Activated CD4-positive, alpha-beta memory T cell treated with anti-CD3 and anti-CD28 coated beads for 36 hours (primary cell): ENCODE measurements at places on chromosomes 4 and X.
A peak's percentile ranks its signal among the peaks of the same experiment; 100 is the strongest.

GRCh38 chr4:140126261-140126660, 27.7 kb downstream of the MAML3 start:
- no peak for DNase-seq
- peaks cover 6% of the 10 kb centered on the region for H3K4me1 ChIP-seq
- H3K27ac ChIP-seq: no peak overlapping the region
- H3K36me3 ChIP-seq: no peaks in the 10 kb centered on the region

DNA sequence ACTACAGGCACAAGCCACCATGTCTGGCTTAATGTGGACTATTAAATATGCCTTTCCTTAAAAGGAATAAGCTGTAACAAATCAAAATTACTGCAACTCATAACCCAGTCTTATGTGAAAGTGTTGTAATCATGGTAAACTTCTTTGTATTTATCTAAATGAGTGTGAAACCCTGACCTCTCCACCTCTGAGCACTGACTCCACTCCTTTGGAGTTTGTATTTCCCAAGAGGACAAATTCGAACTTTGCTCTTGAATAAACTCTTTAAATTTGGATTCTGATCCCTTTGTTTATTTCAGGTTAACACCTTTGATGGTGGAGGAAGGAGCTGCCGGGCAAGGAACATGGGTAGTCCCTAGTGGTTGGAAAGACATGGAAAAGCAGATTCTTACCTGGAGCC, 48.3 kb upstream of the FAM9A start:
- peaks cover 5% of the 10 kb centered on the region for H3K27me3 ChIP-seq
- no peaks in the 10 kb centered on the region for H3K36me3 ChIP-seq
- no peak for DNase-seq
- no peak overlapping the region for H3K27ac ChIP-seq

- H3K27me3 ChIP-seq: no peaks in the 10 kb centered on the region
- DNase-seq: no peak
- no peaks in the 10 kb centered on the region for H3K4me1 ChIP-seq
Measured at GRCh38 chr4:138177278-138177968, 64.7 kb downstream of the SLC7A11 start.

GRCh38 chrX:66126662-66127061, 37.4 kb upstream of the HEPH start:
- H3K27ac ChIP-seq: no peak overlapping the region
- no peaks in the 10 kb centered on the region for H3K4me1 ChIP-seq
- H3K27me3 ChIP-seq: no peaks in the 10 kb centered on the region

- H3K27me3 ChIP-seq: no peaks in the 10 kb centered on the region
- peaks cover 1% of the 10 kb centered on the region for H3K36me3 ChIP-seq
- H3K27ac ChIP-seq: no peak overlapping the region
- no peak for DNase-seq
- H3K4me3 ChIP-seq: no peak overlapping the region
- no peaks in the 10 kb centered on the region for H3K4me1 ChIP-seq
Measured at GRCh38 chr4:52991472-52991871, 129.4 kb downstream of the RASL11B start.

DNA sequence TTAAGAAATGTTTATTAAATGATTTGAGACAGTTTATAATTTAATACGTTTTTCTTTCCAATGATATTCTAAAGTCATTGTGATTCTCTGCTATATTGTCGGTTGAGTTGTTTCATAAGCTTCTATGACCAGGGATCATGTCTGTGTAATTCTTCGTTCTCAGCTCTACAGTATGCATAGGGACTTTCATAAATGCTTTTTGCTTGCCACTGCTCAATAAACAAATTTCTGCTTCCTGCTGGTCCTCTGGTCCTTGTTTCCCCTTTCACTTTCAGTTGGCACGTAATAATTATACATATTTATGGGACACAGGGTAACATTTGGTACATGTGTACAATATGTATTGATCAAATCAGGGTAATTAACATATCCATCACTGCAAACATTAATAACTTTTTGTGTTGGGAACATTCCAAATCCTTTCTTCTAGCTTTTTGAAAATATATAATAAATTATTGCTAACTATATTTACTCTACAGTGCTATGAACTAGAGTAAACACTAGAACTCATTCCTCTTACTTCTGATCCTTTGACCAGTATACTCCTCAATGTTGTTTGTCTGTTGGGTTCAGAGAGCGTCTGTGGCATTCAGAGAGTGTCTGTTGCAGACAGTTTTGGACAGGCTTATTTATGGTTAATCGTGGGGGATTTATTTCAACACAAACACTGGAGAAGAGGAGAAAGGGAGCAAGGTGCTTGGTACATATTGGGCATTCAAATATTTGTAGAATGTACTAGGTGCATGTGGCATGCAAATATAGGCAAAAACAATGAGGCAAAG, 68.3 kb upstream of the SPANXB1 start:
- no peak for DNase-seq
- H3K36me3 ChIP-seq: no peaks in the 10 kb centered on the region
- no peaks in the 10 kb centered on the region for H3K27me3 ChIP-seq
- H3K4me3 ChIP-seq: no peak overlapping the region

DNA sequence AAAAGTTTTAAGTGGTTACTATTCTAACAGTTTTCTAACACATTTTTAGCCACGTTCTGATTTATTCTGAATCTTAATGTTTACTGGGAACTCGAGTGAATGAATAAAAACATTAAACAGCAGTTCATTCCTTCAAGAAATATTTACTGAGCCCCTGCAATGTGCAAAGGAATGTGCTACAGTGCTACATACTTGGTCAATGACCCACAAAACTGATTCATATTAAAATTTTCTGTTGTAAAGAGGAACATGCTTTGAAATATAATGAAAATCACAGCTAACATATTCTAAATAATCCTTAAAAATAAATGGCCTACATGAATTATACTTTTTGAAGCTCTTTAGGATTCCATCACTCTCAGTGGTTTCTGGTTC, 78.7 kb downstream of the ARAP2 start:
- peaks cover 43% of the 10 kb centered on the region for H3K36me3 ChIP-seq
- no peak overlapping the region for H3K4me3 ChIP-seq
- no peaks in the 10 kb centered on the region for H3K27me3 ChIP-seq
- DNase-seq: no peak
- no peak overlapping the region for H3K27ac ChIP-seq

DNA sequence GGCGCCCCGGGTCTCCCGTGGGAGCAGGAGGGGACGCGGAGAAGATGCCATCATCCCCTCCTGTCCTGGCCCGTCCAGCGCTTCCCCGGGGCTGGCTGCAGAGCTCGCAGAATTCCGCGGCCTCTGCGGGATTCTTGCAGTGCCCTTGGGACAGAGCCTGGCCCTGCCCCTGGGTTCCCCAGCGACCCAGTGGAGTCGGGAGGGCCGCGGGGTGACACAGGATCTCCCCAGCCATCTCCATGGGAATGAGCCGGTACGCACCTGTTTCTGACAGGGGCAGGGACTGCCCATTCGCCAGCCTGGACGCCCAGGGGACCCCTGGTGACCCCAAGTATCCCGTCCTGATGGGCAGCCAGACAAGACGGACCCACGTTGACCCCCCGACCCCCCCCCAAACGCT, 482 bp downstream of the FAM9C start:
- DNase-seq: no peak
- H3K27me3 ChIP-seq: no peaks in the 10 kb centered on the region
- H3K36me3 ChIP-seq: no peaks in the 10 kb centered on the region
- peaks cover 43% of the 10 kb centered on the region for H3K4me1 ChIP-seq
- H3K4me3 ChIP-seq: no peak overlapping the region

DNA sequence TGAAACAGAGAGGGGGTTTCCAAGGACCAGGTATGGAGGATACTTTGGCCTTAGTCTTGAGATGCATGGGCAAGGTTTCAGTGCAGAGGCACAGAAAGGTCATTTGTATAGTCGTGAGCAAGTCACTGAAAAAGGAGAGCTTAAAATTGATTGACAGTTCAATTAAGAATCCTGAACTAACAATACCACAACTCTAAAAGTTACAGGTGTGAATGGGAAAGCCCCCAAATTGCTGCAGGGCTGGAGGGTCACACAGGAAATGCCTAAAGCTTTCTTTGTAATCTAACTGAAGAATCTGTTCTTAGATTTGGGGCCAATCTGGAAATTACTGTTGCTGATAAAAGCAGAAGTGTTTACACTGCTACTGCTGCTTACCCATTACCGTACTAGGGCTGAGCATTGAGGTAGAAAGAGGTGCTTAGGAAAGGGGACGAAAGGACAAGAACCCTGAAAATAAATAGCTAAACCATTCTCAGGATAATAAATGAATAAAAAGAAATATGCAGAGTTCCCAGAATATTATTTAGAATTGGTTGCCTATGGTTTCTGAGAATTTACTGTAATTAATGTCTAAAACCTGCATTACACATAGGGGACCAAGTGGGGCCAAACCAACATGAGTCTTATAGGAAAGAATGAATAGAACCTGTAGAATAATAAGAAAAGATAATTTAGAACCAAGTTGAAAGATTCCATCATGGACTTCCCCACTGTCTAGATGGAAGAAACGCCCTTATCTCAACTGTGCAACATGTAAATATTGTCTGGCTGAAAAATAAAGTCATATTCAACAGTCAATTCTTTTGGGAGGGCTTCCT, 91.9 kb upstream of the PPP1R2C start:
- H3K27me3 ChIP-seq: no peaks in the 10 kb centered on the region
- H3K4me1 ChIP-seq: peaks cover 16% of the 10 kb centered on the region
- no peaks in the 10 kb centered on the region for H3K36me3 ChIP-seq
- peak; percentile 7 for DNase-seq
- H3K4me3 ChIP-seq: no peak overlapping the region

GRCh38 chr4:11338956-11339782, 89.5 kb downstream of the HS3ST1 start:
- H3K4me1 ChIP-seq: no peaks in the 10 kb centered on the region
- H3K27me3 ChIP-seq: peaks cover 4% of the 10 kb centered on the region
- no peak overlapping the region for H3K27ac ChIP-seq
- H3K36me3 ChIP-seq: no peaks in the 10 kb centered on the region
- no peak overlapping the region for H3K4me3 ChIP-seq
- no peak for DNase-seq

DNA sequence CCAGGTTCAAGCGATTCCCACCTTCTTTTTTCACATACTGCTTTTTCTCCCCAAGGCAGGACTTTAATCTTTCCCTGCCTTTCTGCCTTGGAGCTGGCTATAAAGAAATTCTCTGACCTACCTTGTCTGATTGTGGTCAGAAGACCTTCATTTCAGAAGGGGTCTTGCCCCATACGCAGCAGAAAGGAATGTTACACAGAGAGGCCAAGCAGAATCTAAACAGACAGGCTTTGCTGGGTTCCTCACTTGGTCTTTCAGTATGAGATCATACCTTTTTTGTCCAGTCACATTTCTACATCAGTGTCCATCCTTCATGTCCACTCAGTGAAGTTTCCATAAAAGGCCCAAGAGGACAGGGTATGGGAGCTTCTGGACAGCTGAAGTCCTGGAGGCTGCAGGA, 108.3 kb upstream of the RBPJ start:
- peaks cover 7% of the 10 kb centered on the region for H3K4me1 ChIP-seq
- no peaks in the 10 kb centered on the region for H3K36me3 ChIP-seq
- H3K27ac ChIP-seq: no peak overlapping the region
- no peak for DNase-seq
- no peak overlapping the region for H3K4me3 ChIP-seq
- peaks cover 5% of the 10 kb centered on the region for H3K27me3 ChIP-seq

GRCh38 chr4:139416073-139416673, 37.7 kb upstream of the RAB33B start:
- H3K4me1 ChIP-seq: peaks cover 8% of the 10 kb centered on the region
- no peak overlapping the region for H3K4me3 ChIP-seq
- H3K27ac ChIP-seq: no peak overlapping the region
- peaks cover 26% of the 10 kb centered on the region for H3K36me3 ChIP-seq
- no peak for DNase-seq

DNA sequence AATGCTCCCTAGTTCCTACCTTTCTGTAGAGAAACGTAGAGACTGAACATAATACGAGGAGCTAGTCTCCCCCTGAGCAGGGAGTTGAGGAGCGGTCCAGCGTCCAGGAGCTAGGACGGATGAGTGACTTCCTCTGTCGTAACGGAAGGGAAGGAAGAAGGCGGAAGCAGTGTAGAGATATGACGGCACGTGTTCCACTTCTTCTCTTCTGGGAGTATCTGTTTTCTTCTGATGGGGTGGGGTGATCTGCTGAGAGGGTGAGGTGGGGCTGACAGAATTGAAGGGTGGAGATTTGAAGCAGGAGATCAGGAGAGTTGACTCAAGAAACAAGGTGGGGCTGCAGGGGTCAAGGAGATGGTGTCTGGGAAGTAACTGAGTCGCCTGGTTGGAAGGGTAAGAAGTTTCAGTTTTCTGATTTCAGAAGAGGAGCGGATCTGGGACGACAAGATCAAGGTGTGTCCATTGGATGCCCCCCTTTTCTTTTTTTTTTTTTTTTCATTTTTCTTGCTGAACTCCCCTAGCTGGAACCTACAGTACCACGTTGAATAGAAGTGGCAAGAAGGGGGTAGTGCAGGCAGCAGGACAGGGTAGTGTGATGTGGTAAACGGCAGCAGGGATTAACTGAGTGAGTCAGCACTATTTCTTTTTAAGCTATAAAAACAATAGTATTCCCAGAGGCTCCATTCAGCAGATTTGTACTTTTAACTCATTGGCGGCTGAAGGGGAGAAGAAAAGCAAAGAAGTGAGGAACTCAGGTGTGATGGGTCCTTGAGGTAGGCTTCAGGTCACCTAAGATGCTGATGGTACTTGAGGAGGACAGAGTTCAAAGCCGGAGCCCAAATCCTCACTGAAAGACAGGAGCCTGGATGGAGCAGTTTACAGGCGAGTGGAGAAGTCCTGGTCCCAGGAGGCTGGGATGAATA, 50.8 kb upstream of the SETD7 start:
- H3K4me3 ChIP-seq: peak overlapping the region; percentile 31
- no peak for DNase-seq
- peaks cover 5% of the 10 kb centered on the region for H3K27me3 ChIP-seq
- H3K27ac ChIP-seq: no peak overlapping the region
- H3K4me1 ChIP-seq: peaks cover 12% of the 10 kb centered on the region

- no peak overlapping the region for H3K27ac ChIP-seq
- H3K4me3 ChIP-seq: no peak overlapping the region
- H3K36me3 ChIP-seq: no peaks in the 10 kb centered on the region
Measured at GRCh38 chrX:43876680-43877079, 5.6 kb downstream of the MAOB start.

GRCh38 chr4:87557348-87557747, 28.2 kb upstream of the SPARCL1 start:
- no peak overlapping the region for H3K27ac ChIP-seq
- no peaks in the 10 kb centered on the region for H3K27me3 ChIP-seq
- no peak for DNase-seq
- H3K4me1 ChIP-seq: peaks cover 21% of the 10 kb centered on the region

DNA sequence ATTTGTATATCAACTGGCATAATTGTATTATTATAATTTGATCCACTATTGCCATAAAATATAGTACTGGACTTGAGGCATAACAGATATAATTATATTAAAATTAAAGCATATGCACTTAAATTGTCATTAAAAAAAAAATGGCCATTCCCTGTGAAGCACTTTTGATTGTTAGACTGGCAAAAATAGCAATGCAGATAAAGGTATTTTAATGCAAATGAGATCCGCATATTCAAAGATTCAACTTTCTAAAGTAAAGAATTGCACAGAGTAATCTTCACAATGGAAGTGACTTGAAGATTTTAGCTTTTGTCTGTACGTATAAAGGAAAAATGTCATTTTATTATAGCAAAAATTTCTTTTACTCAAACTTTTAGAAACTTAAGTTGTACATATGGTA, 871.8 kb upstream of the PABPC4L start:
- no peak overlapping the region for H3K4me3 ChIP-seq
- no peaks in the 10 kb centered on the region for H3K4me1 ChIP-seq
- H3K27ac ChIP-seq: no peak overlapping the region
- no peak for DNase-seq
- H3K36me3 ChIP-seq: no peaks in the 10 kb centered on the region

GRCh38 chrX:78708816-78709215, 38.7 kb upstream of the LPAR4 start:
- no peak for DNase-seq
- no peaks in the 10 kb centered on the region for H3K36me3 ChIP-seq
- no peaks in the 10 kb centered on the region for H3K4me1 ChIP-seq
- no peak overlapping the region for H3K4me3 ChIP-seq
- H3K27ac ChIP-seq: no peak overlapping the region
